Stimulated activated CD8-positive, alpha-beta memory T cell treated with anti-CD3 and anti-CD28 coated beads, Interleukin-2, amount 100 ng/mL, for 1 hour (primary cell): ENCODE measurements at places on chromosomes 1 and 21.

- DNase-seq = no peak
These were observed 121.5 kb downstream of the PLD5 start for GRCh38 chr1:242402956-242403355.

- no peak for DNase-seq
These were observed 5.9 kb downstream of the RXFP4 start for GRCh38 chr1:155947292-155947691.

DNA sequence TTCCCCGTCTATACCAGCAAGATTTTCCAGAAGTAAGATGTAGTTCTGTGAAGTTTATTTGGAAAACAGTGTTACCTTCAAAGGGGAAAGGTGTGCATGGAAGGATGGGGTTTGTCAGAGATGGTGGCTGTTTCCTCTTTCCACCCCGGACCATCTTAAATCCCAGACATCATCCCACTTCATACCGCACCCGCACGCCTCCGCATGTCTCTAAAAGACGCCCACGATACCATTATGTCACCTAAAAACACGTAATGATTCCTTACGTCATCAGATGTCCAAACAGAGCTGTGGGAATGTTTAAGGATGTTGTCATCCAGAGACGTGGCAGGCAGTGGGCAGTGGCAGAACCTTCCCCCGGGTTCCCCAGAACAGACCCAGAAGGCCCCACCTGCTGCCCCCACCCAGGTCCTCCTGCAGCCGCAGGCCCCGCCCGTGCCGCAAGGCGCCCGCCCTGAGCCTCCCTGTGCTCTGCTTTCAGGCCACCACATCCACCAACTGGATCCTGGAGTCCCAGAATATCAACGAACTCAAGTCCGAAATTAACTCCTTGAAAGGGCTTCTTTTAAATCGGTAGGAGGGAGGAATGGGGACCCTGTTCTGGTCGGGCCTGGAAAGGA is 152.2 kb downstream of the PEX14 start:
- no peak for DNase-seq

- DNase-seq = no peak
These were observed 242.1 kb downstream of the GRIK1 start for GRCh38 chr21:29697555-29698193.

DNA sequence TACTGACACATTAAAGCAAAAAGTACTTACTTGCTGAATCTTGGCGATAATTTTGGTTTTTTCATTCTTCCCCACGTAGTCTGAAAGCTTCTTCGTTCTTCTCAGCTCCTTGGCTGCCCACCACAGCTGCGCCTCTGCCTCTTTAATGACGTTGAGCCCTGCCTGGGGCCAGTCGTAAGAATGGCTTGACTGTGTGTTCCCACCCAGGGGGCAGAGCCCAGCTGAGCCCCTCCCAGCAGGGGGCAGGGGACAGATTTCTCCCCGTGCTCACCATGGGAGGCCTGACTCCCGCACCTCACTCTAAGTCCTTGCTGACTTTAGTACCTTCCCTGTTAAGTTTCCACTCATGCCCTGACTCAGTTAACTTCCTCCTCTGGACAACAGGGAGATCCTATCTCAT is 9.0 kb downstream of the CFAP298 start:
- no peak for DNase-seq
